ENCODE measurements at places on chromosomes 3 and 15.

- DNase-seq = no peak
Measured at GRCh38 chr15:25088261-25088790, 133.5 kb downstream of the SNRPN start.

- DNase-seq = no peak
Measured at GRCh38 chr15:45141386-45141785, 11.6 kb downstream of the DUOX1 start.

DNA sequence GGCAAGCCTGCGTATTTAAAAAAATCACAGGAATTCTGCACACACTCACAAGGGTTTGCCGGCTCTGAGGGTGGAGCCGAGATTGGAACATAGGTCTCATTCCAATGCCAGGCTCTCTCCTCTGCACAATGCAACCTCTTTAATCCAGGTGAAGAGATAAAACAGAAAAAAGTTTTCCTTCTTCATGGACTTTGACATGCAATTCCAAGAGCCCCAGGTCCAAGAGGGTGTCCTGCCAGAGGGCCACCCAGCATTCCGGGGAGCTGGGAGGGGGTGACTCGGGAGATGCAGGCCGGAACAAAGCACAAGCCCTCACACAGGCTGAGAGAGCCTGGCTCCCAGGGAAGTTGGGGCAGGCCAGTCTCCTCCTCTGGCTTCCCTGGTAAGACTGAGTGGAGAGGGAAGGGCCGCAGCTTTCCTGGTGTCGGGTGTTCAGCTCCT is 6.7 kb upstream of the SLC12A8 start:
- DNase-seq = no peak

DNA sequence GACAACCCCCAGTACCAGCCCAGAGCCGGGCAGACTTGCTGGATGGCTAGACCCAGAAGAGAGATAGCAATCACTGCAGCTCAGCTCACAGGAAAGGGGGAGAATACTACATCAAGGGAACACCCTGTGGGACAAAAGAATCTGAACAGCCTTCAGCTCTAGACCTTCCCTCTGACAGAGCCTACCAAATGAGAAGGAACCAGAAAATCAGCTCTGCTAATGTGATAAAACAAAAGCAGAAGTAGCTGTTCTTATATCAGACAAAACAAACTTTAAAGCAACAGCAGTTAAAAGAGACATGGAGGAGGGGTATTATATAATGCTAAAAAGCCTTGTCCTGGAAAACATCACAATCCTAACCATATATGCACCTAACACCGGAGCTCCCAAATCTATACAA is 283.3 kb downstream of the KLF13 start:
- DNase-seq = no peak

DNA sequence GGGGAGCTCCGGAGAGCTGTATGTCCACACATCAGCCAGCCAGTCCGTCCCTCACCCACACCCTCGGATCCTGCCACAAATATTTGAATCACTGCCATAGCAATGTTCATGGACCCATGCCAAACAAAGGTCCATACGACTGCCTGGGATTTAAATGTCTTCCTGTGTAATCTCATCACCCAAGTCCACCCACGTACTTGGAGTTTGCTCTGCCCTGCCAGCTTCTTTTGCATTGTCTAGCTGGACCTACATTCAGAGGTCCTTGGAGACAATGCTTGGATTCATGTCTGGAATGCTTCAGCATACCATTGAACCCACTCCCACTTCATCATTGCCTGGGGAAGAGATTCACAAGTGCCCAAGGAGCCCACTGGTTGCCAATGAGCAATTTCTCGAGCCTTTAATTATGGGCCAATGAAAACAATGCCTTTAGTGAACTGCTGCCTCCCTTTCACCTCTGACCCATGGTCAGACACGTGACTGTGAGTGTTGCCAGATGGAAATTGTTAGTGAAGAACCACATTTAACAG is 90.4 kb upstream of the PHLDB2 start:
- no peak for DNase-seq

GRCh38 chr15:71337197-71337845 is 222.1 kb downstream of the THSD4 start:
- DNase-seq = no peak

DNA sequence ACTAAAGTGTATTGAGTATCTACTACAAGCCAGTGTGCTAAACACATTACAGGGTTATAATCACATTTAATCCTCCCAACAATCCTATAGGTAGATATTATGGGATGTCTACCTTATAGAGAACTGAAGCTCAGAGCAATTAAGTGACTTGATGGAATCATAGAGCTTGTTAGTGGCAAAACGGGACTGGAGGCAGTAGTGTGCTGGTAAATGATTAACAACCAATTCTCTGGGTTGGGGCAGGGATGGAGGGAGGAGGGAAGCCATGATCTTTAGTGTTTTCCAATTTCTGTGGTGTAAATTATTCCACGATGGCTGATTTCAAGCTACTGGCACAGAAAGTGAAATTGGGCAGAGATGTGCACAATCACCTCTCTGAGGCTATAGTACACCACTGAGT is 18.5 kb upstream of the CSRNP1 start:
- no peak for DNase-seq

GRCh38 chr3:51004235-51004634 is 329.5 kb downstream of the DOCK3 start:
- no peak for DNase-seq

GRCh38 chr3:141083226-141083625 is 32.1 kb downstream of the SPSB4 start:
- no peak for DNase-seq

DNA sequence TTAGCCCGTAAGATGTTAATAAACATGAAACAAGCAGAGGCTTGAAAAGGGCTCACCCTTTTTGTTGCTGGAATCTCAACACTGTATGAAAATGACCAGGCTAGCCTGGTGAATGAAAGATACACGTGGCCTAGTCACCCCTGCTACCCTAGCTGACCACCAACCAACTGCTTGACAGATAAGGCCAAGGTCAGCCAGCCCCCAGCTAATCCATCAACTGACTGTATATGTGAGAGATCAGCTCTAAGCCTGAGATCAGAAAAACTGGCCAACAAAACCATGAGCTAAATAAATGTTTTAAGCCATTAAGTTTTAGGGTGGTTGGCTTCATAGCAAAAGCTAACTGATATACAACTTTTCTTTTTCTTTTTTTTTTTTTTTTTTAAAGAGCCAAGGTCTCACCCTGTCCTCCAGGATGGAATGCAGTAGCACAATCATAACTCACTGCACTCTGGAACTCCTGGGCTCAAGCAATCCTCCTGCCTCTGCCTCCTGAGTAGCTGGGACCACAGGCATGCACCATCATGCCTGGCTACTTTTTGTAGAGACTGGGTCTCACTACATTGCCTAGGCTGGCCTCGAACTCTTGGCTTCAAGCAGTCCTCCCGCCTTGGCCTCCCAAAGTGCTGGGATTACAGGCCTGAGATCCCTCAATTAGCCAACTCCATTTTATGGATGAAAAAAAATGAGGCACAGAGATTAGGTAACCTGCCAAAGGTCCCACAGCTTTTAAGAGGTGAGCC is 34.6 kb downstream of the SH3BP5 start:
- DNase-seq = no peak

DNA sequence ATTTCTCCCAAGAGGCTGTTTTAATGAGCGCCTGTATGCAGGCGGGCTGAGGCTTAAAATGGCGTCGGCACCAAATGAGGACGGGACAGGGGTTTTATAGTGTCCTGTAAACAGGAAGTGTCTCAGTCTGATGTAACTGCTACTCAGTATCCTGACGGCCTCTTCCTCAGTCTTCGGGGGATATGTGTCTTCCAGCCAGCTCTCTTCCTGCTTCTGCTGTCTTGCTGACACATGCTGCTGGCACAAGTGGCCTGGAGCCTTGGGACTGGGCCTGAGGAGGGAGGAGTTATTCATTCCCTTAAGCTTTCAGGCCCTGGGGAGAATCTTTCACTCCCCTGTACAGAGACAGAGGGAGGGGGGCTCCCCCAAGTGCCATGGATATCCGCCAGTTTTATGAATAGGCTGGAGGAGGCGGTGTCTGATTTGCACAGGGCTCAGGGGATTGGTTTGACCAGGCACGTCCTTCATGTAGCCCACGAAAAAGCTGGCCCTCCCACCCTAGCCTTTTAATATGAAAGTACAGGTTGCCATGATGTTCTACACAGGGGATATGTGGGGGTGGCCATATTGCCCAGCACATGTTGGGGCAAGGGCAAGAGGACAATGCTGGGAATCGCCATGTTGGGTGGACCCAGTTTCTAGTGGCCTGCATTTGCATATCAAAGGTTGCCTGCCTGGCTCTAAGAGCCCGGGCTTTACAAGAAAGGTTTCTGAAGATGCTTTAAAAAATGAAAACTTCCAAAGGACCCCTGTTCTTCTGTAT is 19.9 kb downstream of the NDUFB4 start:
- DNase-seq = no peak

DNA sequence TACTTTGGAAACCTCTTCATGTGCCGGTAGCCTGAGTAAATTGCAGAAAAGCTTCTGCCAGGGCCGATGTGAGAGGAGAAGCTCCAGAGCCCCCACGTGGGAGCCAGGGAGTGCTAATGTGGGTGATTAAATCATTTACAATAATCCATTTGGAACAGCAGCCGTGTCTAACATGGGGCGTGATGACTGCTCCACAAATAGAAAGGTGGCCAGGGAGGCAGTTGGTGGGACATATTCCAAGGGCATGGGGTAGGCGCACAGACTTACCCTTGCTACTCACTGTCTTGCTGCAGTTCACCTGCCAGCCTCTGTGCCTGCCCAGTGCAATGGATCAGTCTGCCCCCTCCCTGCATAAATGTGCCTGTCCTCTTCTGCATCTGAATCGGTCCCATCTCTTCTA is 39.3 kb upstream of the INSYN1 start:
- DNase-seq = no peak

- no peak for DNase-seq
Measured at GRCh38 chr3:55974421-55975165, 487.5 kb upstream of the WNT5A start.

- DNase-seq = no peak
Measured at GRCh38 chr3:54211097-54211496, 88.7 kb downstream of the CACNA2D3 start.

DNA sequence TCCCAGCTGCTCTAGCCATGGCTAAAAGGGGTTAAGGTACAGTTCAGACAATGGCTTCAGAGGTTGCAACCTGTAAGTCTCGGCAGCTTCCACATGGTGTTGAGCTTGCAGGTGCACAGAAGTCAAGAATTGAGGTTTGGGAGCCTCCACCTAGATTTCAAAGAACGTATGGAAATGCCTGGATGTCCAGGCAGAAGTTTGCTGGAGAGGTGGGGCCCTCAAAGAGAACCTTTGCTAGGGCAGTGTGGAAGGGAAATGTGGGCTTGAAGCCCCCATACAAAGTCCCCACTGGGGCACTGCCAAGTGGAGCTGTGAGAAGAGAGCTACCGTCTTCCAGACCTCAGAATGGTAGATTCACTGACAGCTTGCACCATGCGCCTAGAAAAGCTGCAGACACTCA is 73.7 kb downstream of the STT3B start:
- DNase-seq = no peak

DNA sequence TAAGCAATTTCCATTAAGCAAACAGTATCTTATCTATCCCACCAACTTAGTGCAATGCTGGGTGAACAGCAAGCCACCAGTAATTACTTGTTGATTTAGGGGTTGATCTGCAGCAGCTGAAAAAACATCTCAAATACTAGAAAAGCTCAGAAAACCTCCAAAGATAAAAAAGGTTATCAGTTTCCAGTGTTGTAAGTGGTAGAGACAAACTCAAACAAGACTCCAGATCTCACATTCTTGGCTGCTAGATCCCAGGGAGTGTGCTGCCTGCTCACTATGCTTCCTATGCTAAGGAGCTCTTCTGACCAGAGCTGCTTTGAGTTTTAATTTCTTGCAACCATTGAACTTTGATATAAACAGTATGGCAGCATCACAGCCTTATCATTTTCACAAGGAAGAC is 11.3 kb downstream of the B3GALNT1 start:
- DNase-seq = no peak

DNA sequence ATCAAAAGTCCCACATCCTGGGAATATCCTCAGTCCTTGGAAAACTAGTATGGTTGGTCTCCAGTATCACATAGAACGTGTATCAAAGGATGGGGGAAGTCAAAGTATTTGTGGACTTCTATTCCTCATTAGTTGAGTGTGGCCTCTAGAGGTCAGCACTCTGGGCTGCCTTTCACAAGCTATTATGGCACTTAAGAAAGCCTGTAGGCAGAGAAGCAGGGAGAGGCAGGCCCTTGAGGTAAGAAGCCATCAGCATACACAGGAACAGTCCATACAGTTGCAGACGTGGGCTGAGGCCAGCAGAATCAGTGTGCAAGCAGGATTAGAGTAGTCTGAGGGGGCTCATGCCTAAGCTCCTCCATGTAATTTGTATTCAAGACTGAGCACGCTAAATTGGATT is 341.7 kb downstream of the CLSTN2 start:
- no peak for DNase-seq

- no peak for DNase-seq
Measured at GRCh38 chr3:194745422-194746184, 59.9 kb downstream of the FAM43A start.

DNA sequence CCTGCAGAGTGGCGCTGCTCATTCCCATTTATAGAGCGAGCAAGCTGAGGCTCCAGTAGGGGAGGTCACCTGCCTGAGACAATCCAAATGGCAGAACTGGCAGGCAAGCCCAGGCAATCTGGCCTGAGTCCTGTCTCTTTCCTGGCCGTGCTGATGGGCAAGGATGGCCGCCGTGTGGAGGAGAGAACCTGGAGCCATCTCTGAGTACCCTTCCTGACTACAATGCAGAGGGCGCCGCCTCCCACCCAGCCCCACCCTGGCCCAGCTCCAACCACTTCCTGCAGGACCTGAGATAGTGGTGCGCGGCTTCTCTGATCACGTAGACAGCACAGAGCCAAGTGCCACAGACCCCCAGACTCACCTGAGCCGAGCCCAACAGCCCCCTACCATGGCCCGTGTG is 7.0 kb downstream of the TLR9 start:
- DNase-seq = no peak
